Cardiac fibroblast (primary cell): ENCODE measurements at places on chromosomes 7 and 10.

GRCh38 chr7:150379441-150380379, 580 bp downstream of the ZNF775 start:
- DNase-seq = peak; percentile 21

DNA sequence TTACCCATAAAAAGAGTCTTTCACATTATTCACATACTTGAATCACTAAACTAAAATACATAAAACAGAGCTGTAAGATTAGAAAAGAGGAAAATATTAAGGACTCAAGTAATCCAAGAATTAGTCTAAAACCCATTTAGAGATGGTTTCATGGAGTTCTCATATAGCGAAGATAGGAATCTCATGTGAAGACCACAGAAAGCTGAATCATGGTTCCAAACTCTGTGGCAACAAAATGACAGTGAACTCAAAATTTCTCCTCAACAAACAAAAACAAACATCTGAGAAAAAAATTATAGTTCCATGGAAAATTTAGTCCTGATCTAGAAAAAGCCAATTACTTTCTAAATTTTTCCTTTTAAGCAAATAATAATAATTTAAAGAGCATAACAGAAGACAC, 34.6 kb downstream of the BAZ1B start:
- DNase-seq = no peak

DNA sequence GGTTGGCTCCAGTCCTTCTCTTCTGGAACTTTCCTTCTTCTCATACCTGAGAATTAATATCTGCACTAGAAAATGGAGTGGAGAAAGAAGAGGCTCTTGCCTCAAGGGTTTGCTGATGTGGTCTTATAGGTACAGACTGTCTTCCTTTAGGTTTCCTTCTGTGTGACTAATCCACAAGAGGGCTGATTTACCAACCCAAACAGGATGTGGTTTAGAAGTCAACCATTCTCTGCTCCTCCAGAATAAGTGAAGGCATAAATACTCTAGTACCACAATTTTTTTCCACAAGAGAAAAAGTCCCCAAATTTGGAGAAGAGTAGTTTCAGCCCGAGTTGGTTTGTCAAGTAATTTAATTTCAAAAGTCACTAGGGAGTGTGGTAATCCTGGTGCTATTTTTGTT, 85.8 kb downstream of the NRP1 start:
- DNase-seq = peak; percentile 75

DNA sequence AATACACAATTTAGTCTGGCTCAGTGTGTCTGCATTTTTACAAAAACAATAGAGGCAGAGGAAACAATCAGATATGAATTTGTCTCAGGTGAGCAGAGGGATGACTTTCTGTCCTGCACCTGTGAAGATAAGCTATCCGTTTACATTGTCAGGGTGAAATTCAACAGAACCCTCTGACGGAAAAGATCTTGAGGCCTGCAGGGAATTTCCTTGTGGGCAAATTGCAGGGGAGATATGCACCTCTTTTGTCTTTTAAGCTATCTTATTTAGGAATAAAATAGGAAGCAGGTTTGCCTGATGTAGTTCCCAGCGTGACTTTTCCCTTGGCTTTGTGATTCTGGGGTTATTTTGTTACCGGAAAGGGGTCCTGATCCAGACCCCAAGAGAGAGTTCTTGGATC, 325.1 kb downstream of the GALNT17 start:
- no peak for DNase-seq

DNA sequence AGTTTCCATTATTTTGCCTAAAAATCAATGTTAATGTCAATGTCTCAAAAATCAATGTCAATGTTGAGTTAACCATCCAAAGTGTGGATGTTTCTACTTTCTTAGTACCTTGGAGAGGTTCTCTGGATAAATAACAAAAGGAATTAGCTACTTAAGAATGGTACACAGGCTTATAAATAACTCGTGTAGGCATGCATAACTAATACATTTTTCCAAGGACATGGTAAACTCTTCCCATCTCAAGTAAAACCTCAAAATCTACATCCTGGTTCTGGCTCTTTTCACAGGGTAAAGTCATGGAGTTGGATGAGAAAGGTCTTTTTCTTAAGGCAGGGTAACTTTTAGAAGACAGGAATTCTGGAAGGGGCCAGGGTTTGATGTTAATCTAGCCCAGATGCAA, 59.9 kb downstream of the CAV1 start:
- no peak for DNase-seq

DNA sequence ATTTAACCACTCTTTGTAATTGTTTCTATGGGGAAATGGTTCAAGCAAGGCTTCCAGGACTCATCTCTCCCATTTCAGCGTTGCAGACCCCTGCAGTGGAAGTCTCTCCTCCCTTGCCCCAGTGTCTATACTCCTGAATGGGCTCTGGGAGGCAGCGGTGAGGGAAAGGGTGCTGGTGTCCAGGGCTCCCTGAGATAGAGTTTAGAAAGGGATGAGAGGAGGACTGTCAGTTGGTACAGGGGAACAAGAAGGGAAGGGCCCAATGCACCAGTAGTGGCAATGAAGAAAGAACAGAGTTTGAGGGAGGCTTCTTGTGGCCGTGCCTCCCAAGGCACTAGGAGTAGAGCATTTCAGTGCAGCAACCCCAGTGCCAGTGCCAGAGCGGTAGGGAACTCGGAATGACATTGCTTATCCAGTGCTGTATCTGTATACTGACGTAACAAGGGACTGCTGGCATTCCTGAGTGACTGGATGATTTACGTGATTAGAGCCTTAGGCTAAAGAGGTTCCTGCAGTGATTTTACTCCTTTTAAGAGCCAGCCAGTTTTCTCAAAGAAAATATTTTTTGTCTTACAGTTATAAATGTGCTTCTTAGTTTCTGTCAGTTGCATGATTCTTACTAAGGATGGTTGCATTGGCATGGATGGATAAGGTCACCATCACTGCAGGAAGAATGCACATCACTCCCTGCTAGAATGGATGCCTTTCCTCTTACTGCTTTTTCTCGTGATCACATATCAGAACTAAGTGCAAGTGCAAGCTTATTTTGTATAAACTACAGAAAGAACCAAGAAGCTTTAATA, 28.0 kb downstream of the PRPF18 start:
- DNase-seq = peak; percentile 29

DNA sequence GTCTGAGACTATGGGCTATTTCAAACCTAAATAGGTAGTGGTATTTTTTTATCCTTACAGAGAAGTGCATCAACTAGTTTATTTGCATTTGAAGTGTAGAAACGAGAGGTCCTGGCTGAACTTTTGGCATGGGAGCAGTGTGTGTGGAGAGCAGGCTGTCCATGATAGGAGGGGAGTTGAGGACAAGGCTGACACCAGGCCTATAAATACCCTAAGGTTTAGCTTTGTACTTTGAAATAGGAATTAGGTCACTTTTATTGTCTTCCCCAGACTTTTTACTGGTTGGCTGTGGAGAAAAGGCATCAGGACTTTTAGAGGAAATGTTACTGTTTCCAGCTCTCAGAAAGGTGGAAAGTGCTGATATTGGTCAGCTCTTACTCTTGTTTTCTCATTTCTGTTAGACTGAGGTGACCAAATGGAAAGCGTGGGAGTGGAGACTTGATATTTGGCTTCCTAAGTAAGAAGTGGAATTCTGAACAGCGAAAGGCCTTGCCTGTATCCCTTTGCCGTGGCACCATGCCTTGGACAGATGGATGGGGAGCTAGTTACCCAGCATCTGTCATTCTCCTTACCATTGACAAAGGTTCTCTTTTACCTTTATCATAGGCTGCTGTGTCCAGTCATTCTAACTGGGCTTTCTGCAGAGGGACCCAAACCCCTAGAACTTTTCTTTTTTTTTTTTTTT, 46.0 kb downstream of the GBF1 start:
- DNase-seq = no peak

DNA sequence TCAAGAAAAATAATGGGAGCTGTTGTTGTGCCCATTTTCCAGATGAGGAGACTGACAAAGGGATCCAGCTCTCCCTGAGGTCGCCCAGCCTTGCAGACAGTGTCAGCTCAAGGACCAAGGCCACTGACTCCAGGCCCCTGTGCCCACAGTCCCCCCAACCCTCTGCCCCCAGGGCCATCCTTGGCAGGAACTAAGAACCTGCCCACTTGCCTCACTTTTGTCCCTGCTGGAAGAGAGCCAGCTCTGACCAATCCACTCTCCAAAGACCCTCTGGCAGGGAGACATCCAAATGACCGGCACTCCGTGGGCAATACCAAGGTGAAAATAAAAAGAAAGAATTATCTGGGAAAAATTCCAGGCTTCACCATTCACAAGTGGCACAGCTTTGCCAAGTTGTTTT, 101.3 kb downstream of the TCERG1L start:
- DNase-seq = no peak

DNA sequence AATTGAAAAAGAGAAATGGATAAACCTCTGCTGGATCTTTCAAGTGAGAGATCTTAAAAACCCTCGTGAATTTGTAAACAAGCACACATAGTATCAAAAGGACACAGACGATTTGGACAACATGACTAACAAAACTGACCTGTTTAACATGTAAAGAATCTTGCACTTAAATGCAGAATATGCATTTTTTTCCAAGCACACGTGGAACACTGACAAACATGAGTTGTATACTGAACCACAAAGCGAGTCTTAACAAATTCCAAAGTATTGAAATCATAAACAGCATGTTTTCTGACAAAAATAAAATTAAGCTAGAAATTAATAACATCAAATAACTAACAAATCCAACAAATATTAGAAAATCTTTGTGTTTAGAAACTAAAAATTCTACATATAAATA, 65.0 kb upstream of the ZNF746 start:
- DNase-seq = peak; percentile 63

DNA sequence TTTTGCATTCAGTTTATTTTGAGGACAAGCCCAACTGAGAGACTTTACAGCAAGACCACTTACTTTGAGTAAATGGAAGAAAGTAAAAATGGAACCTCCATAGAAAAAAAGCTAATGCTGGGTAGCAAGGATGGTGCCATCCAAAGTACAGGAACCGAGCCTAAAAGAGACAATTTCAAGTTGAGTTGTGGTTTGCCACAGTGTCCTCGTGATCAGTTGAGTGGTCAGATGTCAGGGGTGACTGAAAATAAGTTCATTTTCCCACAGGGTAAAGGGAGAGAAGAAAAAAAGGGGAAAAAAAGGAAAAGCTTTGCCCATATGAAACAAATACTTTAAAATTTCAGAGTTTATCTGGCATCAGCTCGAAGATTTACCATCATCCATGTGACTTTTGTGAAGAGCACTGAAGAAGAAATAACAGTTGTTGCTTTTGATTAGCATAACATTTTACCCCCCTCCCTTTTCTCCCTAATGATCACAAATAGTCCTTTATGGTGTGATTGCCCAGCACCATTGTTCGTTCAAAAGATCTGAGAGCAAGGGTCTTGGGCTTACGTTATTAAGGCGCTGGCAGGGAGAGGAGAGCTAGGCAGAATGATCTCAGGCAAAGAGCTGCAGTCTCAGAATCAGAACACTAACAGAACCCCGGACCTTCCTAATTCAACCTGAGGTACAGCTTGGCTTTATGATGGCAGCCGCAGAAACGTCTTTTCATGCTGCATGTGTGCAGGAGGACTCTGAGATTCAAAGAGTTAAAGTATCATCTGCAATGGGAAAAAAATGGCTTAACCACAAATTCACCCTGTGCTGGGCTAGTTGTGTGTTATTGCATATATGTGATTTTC, 338.1 kb downstream of the RNLS start:
- no peak for DNase-seq

DNA sequence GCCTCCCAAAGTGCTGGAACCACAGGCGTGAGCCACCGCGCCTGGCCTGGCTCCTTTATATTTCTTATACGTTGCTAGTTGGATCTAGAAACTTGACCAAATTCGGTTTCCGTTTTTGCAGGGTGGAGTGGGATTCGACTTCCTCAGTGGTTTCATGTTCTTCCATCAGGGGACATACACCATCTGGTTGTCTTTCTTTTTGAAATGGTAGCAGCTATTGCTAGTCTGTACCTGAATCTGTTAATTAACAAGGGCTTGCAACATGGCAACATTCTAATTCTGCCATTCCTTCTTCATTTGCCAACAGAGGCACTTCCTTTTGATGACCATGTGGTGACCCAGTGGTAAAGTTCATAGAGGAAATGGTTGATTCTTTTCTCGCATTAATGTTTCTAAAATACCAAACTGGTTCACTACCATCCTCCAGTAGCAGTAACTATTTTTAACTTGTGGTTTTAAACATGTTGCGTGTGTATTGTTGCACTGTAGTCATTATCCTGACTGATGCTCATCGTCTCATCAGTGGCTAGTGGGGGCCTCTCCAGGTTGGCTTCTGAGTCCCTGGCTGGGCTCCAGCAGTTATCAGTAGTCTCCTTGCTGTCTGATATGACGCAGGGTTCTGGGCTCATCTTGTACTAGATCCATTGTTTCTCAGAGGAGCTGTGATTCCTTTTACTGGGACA, 159.2 kb downstream of the RGS10 start:
- DNase-seq = peak; percentile 34

DNA sequence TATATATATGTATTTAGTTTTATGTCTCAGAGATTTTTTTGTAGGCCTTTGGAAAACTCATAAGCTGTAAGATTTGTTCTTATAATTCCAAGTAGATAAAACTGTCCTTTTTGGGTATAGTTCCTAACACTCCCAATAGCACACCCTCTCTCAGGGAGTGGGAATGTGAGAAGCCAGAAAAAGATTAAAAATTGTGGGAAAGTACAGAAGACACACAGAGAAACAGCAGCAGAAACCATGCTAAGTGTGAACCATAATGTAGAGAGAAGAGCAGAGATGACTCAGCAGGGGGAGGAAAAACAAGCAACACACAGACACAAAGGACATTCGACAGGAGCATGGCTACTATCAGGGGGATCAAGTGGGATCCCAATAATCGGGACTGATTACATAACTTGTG, 401.6 kb downstream of the MAGI2 start:
- no peak for DNase-seq

GRCh38 chr7:22356010-22356691, 803 bp downstream of the RAPGEF5 start:
- no peak for DNase-seq

DNA sequence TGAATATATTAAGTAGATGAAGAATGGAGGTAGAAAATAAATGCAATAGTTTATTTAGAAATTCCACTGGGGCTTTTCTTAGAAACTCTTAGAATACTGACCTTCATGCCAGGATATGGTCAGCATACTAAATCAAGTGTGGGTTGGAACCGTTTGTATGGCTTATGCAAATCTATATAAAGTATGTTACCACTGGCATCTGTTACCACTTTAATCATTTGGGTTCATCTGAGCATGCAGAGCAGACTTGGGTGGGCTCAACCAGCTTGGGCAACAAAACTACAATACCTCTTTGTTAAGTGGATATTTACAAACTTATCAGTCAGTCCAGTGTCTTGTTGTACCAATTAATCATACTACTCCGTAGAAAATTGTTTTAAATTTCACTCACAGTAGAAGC, 125.8 kb downstream of the CRPPA start:
- DNase-seq = no peak

- peak; percentile 55 for DNase-seq
Measured at GRCh38 chr7:51035716-51036115, 253.0 kb upstream of the GRB10 start.

DNA sequence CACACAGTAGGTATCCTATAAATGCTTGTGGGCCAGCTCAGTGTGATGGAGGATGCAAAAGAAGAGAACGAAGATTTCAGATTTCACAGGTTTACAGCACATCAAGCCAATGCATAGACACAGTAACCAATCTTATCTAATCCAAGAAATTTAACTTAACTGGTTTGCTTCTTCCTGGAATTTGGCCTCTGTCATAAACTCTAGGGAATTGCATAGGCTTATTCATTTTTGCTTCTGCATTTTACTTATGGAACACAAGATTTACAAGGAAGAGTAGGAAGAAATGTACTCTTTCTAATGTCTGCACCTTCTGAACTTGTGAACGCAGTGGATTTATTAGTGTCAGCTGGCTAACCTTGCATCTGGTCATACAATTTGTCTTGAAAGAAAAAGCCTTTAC, 389.4 kb upstream of the NPVF start:
- DNase-seq = no peak

- no peak for DNase-seq
Measured at GRCh38 chr10:20380401-20380800, 516.7 kb downstream of the NEBL start.
